ENCODE measurements at places on chromosomes 6 and 20. TPM values are rescaled to one million over a fixed set of nuclear protein-coding genes. Genes with fewer than 3 reads are reported as not detected.

DNA sequence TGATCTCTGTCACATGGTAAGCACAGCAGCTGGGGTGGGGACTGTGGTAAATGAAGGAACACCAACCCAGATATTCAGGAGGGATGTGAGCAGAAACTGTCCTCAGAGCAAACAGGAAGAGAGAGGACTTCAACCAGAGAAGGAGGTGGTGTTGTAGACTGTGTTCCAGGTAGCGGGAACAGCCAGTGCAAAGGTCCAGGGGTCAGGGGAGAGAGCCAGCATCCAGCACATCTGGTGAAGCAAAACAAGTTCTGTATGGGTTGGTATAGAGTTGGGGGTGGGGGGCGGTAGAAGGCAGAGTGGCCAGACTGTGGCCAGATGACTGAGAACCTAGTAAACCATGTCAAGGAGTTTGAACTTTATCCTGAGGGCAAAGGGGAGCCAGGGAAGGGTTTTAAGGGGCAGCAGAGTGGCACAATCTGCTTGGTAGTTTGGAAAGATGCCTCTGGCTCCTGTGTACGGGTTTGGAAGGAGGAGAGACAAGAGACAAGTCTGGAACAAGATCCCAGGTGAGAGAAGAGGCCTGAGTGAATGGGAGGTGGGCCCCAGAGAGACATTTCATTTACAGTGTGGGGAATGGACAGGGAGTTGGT lies 27.8 kb upstream of the TTPAL start:
- H3K4me1 ChIP-seq: peaks cover 6% of the 10 kb centered on the region
- no peak overlapping the region for H3K27ac ChIP-seq
- no peaks in the 10 kb centered on the region for H3K27me3 ChIP-seq
- H3K36me3 ChIP-seq: no peaks in the 10 kb centered on the region
- DNase-seq: no peak
- no peak overlapping the region for H3K4me3 ChIP-seq

- H3K4me1 ChIP-seq: no peaks in the 10 kb centered on the region
- no peak for DNase-seq
- H3K4me3 ChIP-seq: no peak overlapping the region
- H3K27ac ChIP-seq: no peak overlapping the region
- H3K27me3 ChIP-seq: no peaks in the 10 kb centered on the region
These were observed 296.8 kb downstream of the UTRN start for GRCh38 chr6:144581812-144582537.

DNA sequence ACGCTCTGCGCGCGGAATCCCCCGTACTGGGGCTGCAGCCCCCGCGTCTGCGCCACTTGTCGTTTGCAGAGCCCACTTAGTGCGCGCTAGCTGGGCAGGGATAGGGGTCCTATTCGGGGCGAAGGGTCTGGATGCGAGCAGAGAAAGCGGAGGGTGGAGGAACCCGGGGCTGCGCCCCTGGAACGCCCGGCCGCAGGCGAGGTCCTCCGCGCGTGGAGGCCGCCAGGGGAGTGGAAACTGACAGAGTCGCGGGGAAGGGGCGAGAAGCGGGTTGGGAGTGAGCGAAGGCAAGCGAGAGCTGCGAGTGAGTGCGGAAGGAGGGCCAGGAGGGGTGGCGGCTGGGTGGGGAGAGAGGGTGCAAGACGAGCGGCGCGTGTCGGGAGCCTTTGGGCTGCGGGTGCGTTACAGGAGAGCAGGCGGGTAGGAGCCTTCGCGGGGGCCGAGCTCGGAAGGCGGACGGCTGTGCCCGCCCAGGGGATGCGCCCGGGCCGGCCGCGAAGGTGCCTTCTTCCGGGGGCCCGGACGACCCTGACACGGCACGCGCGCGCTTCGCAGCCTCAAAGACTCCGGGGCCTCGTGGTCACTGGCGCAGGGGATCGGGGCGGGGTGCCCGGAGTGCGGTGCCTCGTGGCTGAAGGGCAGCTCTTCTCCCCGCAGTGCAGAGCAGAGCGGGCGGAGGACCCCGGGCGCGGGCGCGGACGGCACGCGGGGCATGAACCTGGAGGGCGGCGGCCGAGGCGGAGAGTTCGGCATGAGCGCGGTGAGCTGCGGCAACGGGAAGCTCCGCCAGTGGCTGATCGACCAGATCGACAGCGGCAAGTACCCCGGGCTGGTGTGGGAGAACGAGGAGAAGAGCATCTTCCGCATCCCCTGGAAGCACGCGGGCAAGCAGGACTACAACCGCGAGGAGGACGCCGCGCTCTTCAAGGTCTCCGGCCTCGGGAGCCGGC lies 1.2 kb downstream of the IRF4 start:
- H3K27me3 ChIP-seq: peaks cover 88% of the 10 kb centered on the region
- H3K4me3 ChIP-seq: peak overlapping the region; percentile 18
- DNase-seq: peak; percentile 42
- peaks cover 26% of the 10 kb centered on the region for H3K4me1 ChIP-seq

The ENPP1 gene
- total RNA-seq: 21.5 TPM

DNA sequence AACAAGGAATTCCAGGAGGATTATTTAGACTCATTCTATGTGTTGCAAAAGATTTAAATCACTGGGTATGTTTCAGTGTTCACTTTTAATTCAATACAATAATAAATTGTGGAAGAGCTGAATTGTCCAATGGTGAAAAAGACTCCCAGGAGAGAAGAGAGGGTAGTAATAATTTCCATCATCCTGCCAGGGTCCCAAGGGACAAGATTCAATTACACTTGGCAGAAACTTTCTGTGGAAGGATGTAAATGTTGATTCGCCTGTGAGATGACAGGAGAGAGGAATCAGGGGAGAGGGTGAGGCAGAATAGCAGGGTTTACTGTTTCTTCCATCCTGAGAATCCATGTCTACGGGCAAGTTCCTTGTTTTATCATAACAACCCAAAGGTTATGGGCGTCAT lies 342.7 kb downstream of the ESR1 start:
- H3K4me3 ChIP-seq: no peak overlapping the region
- peaks cover 20% of the 10 kb centered on the region for H3K4me1 ChIP-seq
- no peak for DNase-seq

The PRDM13 gene
- not detected for total RNA-seq

DNA sequence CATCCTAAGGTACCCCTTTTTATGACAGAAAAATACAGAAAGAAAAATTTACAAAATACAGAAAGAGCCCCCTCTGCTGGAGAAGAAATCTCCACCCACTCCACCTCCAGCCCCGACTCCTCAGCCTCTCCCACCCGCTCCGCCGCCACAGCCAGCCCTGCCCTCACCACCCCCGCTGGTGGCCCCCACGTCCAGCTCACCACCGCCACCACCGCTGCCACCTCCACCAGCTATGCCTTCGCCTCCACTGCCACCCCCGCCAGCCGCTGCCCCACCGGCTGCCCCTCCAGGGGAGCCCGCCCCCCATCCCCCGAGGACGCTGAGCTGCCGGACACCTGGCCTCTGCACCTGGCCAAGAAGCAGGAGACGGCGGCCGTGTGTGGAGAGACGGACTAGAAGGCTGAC lies 17.7 kb downstream of the WFDC2 start:
- H3K4me1 ChIP-seq: no peaks in the 10 kb centered on the region
- H3K27me3 ChIP-seq: peaks cover 37% of the 10 kb centered on the region
- H3K4me3 ChIP-seq: no peak overlapping the region
